ENCODE measurements at places on chromosomes 4 and X.

DNA sequence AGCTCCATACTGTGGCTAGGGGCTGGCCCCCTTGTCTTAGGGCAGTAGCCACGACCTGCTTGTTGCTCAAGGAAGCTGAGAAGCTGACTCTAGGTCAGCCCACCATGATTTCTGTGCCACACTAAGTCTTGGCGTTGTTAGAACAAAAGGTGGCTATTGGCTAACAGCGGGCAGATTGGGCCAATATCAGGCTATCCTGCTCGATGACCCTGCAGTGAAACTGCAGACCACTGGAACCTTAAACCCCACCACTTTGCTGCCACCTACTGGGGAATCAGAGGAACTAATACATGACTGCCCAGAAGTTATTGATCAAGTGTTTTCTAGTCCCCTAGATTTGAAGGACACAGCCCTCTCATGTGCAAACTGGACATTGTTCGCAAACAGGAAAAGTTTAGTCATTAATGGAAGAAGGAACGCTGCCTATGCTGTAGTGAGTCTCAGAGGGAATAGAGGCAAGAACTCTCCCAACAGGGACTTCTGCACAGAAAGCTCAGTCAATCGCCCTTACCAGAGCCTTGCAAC, 17.0 kb upstream of the PAPSS1 start:
- no peak for DNase-seq

- DNase-seq, result no peak
These were observed 10.3 kb downstream of the PHKA2 start for GRCh38 chrX:18973527-18974192.

GRCh38 chr4:52244848-52245247, 193.7 kb downstream of the SPATA18 start:
- DNase-seq, result no peak

- no peak for DNase-seq
These were observed 22.0 kb upstream of the MSANTD1 start for GRCh38 chr4:3226944-3227343.

DNA sequence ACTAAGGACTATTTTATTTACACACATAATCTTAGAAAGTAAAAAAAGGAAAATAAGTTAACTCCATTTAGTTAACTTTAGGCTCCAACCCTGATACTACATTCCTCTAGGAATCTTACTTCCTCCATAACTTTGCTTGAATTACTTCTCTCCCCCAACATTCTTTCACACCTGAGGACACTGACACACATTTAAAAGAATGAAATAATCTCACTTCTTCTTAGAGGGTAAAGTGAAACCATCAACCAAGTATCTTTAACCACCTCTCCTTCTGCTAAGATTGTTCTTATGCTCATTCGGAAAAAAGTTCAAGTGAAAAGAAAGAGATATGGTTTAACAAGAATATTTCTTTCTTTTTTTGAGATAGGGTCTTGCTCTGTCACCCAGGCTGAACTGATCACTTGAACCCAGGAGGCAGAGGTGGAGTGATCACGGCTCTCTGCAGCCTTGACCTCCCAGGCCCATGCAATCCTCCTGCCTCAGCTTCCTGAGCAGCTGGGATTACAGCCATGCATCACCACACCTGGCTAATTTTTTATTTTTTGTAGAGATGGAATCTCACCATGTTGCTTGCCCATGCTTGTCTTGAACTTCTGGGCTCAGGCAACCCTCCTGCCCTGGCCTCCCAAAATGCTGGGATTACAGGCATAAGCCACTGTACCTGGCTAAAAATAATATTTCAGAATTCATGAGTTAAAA, 28.5 kb downstream of the SLC25A4 start:
- no peak for DNase-seq

DNA sequence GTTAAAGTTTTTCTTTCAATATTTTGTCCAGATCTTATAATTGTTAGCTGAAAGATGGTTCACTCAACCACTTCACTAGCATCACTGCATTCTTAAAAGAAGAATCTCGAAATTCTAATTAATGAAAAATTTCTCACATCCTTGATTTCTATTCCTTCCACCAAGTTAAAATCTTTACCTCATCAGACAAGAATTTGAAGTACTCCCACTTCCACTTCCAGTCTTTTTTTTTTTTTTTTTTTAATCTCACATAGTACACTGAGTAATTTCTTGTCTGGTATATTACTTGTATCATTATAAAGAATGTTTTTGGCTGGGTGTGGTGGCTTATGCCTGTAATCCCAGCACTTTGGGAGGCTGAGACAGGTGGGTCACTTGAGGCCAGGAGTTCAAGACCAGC, 73.2 kb downstream of the FBXW7 start:
- no peak for DNase-seq

GRCh38 chr4:106142616-106143127, 173.3 kb downstream of the TBCK start:
- no peak for DNase-seq

DNA sequence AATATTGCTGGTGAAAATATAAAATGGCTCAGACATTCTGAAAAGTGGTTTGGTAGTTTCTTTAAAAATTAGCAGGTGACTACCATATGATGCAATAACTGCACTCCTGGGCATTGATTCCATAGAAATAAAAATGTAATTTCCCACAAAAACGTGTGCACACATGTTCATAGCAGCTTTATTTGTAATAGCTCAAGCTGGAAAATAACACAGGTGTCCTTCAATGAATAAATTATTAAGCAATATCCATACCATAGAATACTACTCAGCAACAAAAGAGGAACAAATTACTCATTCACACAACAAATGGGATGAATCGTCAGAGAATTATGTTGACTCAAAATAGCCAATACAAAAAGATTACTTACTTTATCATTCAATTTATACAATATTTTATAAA, 893.7 kb upstream of the SLIT2 start:
- DNase-seq, result no peak

DNA sequence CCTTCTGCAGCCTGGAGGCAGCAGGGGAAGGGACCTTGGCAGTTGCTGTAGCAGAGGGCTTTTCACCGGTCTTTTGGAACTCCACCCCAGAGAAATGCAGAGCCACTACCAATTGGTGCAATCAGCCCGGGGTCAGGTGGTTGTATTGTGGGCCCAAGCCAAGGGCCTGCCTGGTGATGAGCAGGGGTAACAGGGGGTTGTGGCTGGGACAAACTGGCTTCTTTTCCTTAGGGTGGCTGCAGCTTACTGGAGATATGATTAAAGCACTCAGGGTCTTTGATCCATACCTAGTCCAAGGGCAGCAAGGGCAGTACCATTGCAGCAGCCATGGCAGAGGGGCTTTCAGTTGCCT, 28.1 kb downstream of the ENPEP start:
- DNase-seq, result no peak

- no peak for DNase-seq
These were observed 509.1 kb downstream of the IQCM start for GRCh38 chr4:149306537-149306936.

DNA sequence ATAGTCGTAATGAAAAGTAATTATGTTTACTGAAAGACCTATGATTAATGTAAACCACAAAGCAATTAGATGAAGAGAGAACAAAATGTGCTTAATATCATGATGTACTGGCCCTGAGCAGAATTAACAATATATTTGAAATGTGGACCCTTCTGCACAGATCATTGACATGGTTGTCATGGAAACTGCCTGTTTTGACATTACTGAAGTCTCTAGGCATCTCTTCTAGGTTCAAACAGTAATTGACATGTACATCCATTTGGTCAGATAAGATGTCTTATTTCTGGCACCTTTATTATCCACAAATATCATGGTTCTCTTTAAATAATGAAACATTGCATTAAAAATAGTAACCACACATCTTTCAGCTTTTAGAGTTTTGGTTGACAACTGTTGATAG, 251.7 kb upstream of the GNPDA2 start:
- DNase-seq, result no peak

- no peak for DNase-seq
These were observed 1009.0 kb upstream of the LCORL start for GRCh38 chr4:19030536-19030935.

- DNase-seq, result no peak
These were observed 518.0 kb downstream of the TMA16 start for GRCh38 chr4:164012396-164013027.

DNA sequence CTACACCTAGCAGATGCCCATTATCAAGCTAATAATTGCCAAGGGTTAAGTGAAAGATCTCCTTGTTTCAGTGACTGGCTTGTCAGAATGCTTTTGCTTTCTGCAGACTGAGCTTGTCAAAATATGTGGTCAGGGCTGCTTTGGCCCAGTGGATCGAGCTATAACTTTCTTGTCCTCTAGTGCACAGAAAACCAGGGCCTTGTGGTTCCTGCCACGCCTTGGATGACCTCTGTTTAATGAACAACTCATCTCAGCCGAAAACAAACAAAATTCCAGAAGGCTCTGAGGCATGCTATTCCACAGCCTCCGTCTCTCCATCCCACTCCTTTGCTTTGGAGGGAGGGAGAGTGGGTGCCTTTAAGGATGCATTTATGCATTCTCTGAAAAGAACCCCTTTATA, 11.3 kb downstream of the EVC start:
- no peak for DNase-seq

Data from inflammatory macrophage treated with lipopolysaccharide for 1 hour (primary cell).